ENCODE measurements at places on chromosomes 1 and 21.

GRCh38 chr1:51442616-51443015 lies 76.5 kb downstream of the EPS15 start:
- no peak for DNase-seq

GRCh38 chr1:186275822-186276221 lies 99.2 kb downstream of the TPR start:
- DNase-seq = no peak

- no peak for DNase-seq
Measured at GRCh38 chr1:179828554-179829110, 49.0 kb downstream of the TOR1AIP2 start.

- DNase-seq = no peak
Measured at GRCh38 chr1:236854605-236854983, 59.5 kb downstream of the MTR start.

- DNase-seq = no peak
Measured at GRCh38 chr1:70486676-70487458, 75.8 kb downstream of the CTH start.

DNA sequence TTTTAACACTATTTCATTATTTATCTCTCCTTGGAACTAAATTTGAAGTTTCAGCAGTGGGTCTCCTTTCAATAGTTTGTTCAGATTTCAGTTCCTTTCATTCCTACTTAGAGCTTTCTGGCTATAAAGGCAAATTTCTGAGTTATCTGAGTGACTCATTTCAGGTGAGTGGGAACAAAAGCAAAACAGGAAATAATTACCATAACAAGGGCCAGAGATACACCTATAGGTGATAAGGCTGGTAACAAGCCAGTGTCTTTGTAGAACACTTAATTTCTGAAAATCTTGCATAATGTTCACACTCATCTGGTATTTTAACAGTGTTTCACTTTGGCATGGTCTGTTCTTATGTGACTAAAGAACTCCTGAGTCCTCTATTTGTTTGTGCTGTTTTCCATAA lies 64.5 kb upstream of the PRRC2C start:
- no peak for DNase-seq

DNA sequence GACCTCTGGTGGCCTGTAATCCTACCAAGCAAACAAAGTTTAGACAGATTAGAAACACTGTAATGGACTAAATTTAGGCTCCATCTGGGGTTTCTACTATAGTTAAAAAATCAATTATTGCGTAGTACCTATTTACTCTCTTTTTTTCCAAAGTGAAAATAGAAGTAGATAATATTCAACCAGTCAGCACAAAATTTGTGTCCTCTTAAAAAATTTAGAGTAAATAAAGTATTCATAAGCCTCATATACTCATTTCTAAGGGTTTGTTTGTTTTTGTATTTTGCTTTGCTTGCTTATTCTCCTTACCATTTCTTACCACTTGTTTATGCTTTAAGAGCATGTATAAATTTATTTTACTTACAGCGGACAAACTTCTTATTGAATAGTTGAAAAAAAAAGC lies 54.5 kb downstream of the NCAM2 start:
- DNase-seq = no peak

GRCh38 chr1:96361271-96361856 lies 360.2 kb upstream of the PTBP2 start:
- DNase-seq = no peak
